ENCODE measurements at places on chromosomes 5 and 9.

DNA sequence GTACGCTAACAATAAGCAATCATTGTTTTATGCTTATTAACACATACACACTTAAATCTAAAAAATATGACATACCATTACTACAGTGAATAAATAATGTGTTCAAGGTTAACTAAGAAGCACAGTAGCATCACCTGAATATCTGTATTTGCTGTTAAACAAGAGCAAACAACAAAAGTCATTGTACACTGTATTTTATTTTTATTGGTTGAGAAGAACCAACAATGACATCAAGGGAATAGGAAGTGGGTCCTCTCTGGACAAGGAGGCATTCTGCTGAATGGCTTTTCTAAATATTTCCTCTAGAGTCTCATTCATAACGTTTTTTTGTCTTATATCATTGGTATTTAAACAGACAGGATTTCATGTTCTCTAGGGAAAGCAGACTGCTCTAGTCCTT lies 460.4 kb downstream of the CDH9 start:
- no peak overlapping the region for H3K27ac ChIP-seq
- H3K4me3 ChIP-seq, result no peak overlapping the region
- no peaks in the 10 kb centered on the region for H3K27me3 ChIP-seq
- no peaks in the 10 kb centered on the region for H3K4me1 ChIP-seq
- no peaks in the 10 kb centered on the region for H3K36me3 ChIP-seq

DNA sequence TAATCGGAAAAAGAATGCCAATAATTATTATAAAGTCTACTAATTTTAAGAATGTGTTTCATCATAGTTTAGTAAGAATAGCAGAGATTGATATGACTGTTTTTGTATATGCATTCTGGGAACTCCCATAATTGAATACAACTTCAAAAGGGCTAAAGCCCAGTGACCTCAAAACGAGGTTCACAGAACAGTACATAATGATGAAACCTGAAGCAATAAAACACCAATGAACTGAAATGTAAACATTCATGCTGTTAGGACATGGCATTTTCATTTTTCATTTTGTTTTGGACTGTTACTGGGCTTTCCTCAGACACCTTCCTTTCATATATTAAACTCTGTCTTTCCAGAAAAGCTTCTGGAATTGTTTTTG lies 684 bp upstream of the JMY start:
- H3K4me1 ChIP-seq, result peaks cover 1% of the 10 kb centered on the region
- peaks cover 48% of the 10 kb centered on the region for H3K36me3 ChIP-seq
- peak overlapping the region; percentile 82 for H3K4me3 ChIP-seq
- H3K27ac ChIP-seq, result peak overlapping the region; percentile 90

- no peaks in the 10 kb centered on the region for H3K27me3 ChIP-seq
- no peaks in the 10 kb centered on the region for H3K4me1 ChIP-seq
- no peak overlapping the region for H3K27ac ChIP-seq
- no peaks in the 10 kb centered on the region for H3K36me3 ChIP-seq
- no peak for DNase-seq
- no peak overlapping the region for H3K4me3 ChIP-seq
Observed at GRCh38 chr9:78118742-78119473, 87.3 kb upstream of the GNAQ start.

- H3K4me3 ChIP-seq, result no peak overlapping the region
- no peaks in the 10 kb centered on the region for H3K27me3 ChIP-seq
- DNase-seq, result no peak
- H3K4me1 ChIP-seq, result no peaks in the 10 kb centered on the region
Observed at GRCh38 chr9:10168241-10168640, 444.6 kb downstream of the PTPRD start.

- H3K4me3 ChIP-seq, result no peak overlapping the region
- H3K27ac ChIP-seq, result no peak overlapping the region
- no peak for DNase-seq
- no peaks in the 10 kb centered on the region for H3K27me3 ChIP-seq
- peaks cover 26% of the 10 kb centered on the region for H3K4me1 ChIP-seq
Observed at GRCh38 chr5:90185897-90186468, 223.6 kb downstream of the CETN3 start.

DNA sequence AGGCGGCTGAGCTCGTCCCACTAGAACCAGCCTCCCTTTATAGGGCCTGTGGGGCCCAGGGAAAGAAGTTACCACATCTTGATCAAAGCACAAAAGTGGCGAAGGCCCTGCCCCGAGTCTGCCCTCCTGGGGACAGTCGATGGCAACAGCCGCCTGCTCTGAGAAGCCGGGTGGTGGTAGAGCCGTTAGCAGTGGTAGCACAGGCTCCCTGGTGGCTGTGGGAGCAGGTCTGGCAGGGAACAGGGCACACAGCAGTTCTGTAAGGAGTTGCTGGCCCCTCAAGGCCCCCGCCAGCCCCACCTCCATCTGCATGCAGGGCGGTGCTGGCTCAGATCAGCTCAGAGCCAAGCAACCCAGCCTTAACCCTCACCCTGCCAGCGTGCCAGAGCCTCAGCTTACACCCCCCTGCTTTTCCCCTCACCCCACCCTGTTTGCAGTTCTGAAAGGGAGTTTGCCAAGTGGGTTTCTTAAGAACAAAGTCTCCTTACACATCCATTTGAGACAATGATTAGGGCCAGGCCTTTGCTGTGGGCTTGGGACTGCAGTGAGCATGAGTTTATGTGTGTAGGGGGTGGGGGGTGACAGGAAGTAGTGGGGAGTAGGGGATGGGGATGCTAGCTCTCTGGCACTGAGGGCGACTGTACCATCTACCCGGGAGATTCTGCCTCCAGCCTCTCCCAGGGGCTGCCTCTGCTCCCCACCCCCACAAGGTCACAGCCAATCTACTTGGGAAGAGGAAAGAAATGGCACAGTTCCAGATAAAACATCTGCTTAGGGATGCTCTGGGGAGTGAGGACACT lies 11.8 kb downstream of the ACSL6 start:
- no peaks in the 10 kb centered on the region for H3K27me3 ChIP-seq
- no peaks in the 10 kb centered on the region for H3K36me3 ChIP-seq
- H3K4me1 ChIP-seq, result peaks cover 44% of the 10 kb centered on the region
- no peak for DNase-seq
